ENCODE measurements at places on chromosomes 1 and 21.

DNA sequence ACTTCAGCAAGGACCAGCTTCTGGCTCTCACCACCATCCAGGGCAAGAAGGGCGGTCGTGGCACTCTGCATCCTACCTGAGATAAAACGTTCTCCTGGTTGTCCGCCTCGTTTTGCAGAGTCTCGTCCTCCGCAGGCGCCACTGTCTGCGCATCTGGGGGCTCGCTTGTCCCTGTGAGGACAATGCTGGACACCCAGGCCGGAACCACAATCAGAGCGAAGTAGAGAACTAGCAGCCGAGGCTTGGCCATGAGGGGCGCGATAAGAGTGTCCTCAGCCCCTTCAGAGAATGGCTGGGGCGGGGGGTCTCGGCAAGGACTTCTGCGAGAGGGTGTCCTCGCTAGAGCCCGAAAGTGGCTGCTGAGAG is 505 bp downstream of the OLFML2B start:
- no peak for DNase-seq

- no peak for DNase-seq
These were observed 93.0 kb downstream of the ATP1A1 start for GRCh38 chr1:116465845-116466685.

- DNase-seq: no peak
These were observed 9.3 kb upstream of the TSNAX start for GRCh38 chr1:231519166-231519565.

- peak; percentile 77 for DNase-seq
These were observed 683 bp downstream of the LRRC8B start for GRCh38 chr1:89525169-89525855.

DNA sequence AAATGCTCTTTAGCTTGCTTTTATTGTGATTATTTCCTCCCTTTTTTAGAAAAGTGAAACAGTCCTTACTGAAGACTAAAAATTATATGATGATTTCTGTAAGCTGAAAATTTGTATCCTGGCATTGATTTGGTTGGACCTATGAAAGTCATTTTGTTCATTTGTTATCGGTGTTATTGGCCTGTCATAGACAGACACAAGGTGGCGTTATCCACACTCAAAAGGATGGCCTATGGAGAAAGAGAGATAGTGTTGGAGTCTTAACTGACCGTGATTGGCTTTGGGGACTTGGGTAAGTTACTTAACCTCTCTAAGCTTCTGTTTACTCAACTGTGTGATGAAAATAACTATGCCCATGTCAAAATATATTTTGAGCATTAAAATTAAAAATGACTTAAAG is 203.6 kb upstream of the CHODL start:
- peak; percentile 20 for DNase-seq

DNA sequence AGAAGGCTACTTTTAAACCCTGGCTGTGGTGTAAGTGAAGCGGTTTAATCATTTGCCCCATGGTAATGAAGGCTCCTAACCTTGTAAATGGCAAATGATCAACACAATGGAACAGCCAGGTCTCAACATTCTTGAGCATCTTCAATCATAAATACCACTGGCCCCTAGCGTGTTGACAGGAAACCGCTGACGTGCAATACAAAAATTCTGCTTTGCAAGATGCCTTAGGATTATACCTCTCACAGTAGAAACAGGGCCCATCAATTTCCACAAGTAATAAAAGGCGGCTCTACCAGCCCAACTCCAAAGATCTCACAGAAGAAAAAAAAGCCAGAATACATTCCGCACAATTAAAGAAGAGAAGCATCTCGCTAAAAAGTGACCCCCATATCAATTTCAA is 32.8 kb downstream of the LGALS8 start:
- no peak for DNase-seq

DNA sequence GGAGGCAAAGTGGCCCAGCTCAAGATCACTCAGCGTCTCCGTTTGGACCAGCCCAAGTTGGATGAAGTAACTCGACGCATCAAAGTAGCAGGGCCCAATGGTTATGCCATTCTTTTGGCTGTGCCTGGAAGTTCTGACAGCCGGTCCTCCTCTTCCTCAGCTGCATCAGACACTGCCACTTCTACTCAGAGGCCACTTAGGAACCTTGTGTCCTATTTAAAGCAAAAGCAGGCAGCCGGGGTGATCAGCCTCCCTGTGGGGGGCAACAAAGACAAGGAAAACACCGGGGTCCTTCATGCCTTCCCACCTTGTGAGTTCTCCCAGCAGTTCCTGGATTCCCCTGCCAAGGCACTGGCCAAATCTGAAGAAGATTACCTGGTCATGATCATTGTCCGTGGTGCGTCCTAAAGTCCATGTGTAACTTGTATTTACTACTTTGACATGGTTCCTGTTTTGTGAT is 2.7 kb downstream of the RBM15 start:
- peak; percentile 33 for DNase-seq

- no peak for DNase-seq
These were observed 212.4 kb downstream of the PLA2G4A start for GRCh38 chr1:187041104-187041503.

- no peak for DNase-seq
These were observed 4.8 kb upstream of the FAM110D start for GRCh38 chr1:26153966-26154532.

- DNase-seq: no peak
These were observed 714.1 kb upstream of the CHRM3 start for GRCh38 chr1:238672262-238672661.

DNA sequence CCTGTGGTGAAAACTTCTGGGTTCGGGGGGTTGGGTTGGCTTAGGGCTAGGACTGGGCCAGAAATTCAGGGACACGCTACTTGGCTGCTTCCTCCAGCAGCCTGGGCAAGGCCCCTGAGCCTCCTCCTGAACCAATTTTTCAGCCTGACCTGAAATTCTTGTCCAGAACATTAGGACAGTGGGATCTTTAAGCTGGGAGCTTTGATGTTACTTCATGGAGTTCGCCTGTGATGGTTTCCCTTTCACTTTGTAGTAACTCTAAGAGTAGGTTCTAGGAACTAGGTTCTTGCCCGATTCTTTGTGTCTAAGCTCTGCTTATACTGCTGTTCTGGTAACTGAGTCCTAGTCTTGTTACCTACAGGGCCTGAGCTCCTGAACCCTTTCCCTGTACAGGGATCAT is 75.3 kb downstream of the S1PR1 start:
- no peak for DNase-seq

DNA sequence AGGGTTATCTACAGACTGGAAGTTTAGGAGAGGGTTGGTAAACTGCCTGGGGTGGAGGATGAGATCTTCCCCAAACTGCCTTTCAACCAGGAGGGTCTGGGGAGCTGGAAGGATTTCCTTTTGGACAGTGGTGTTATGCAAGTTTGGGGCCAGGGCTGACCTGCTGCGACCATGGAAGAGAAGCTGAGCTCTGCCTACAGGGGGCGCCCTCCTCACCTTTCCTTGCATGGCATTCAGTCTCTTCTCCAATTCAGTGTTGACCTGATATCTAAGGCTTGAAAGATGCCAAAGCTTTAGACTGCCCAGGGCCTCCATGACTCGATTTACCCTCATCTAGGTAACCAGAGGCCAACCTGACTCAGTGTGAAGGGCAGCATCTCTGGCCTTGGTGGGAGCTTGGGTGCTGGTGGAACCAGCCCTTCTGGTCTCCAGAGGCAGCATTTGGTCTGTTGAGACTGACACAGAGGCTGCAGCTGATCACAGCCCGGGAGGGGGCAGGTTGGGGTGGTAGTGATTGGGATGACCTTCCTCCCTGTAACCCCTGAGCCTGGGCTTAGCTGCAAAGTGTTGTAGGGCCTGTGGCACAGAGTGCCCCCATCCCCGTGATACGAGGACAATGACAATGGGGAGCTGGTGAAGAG is 170.0 kb downstream of the GRIK3 start:
- DNase-seq: peak; percentile 35

- no peak for DNase-seq
These were observed 3.1 kb downstream of the OBSCN start for GRCh38 chr1:228210712-228211530.

GRCh38 chr1:153586347-153586746 is 20.7 kb upstream of the S100A2 start:
- DNase-seq: no peak

DNA sequence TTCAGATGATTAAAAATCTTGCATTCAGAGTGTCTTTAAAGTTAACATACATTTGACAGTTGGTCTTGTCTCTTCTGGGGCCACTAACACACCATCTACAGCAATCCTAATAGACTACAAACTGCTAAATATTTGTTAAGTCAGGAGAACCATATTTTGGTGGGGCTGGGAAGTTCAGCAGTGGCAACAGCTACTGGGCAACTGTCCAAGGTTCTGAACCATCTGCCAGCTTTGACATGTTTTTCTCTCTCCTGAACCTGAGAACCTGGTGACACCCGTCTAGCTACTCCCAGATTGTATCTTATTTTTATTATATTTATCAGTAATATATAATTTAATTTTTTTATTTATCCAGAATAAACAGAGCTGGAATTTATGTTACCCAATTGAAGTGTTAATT is 199.0 kb upstream of the DPYD start:
- DNase-seq: no peak

DNA sequence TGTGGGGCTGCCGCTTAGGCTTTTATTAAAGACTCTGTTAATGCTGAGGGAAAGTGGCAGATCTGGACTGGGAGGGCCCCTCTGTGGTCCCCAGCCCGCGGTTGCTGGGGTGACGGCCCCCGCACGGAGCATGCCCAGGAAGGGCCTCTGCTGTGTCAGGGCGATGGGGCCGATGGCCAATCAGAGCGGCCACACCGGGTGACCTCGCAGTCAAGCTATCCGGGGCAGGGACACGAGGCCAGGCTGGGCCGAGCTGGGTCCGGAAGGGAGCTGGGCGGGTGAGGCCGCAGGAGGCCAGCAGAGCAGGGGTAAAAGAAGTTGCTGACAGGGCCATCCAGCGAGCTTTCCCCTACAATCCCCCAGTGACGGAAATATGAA is 145.1 kb downstream of the CASZ1 start:
- no peak for DNase-seq

- DNase-seq: no peak
These were observed 108.4 kb downstream of the GREM2 start for GRCh38 chr1:240503558-240503957.

DNA sequence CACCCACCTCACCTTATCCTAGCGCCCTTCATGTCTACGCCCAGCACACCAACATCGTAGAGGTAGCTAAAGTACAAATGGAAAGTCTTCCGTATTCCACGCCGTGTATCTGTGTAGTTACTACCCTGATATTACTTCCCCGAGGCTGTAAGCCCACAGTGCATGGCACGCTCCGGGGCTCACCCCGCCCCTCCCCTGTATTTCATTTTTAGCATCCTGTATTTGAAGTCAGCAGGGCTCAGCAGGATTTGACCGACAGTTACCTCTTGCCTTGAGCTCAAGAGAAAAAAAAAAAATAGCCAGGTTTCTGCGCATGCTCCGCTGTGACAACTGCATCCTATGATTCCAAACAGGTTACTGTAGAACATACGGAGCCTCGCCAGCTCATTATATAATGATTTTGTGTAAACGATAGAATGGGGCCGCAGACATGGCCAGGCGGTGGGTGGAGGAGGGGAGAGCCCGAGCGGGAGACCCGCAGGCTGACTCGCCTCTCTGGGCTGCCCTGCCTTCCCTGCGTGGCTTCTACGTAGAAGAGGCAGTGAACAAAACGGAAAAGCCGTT is 1.3 kb downstream of the ABCG1 start:
- DNase-seq: peak; percentile 76

- DNase-seq: no peak
These were observed 308.1 kb downstream of the CTH start for GRCh38 chr1:70719154-70719553.

DNA sequence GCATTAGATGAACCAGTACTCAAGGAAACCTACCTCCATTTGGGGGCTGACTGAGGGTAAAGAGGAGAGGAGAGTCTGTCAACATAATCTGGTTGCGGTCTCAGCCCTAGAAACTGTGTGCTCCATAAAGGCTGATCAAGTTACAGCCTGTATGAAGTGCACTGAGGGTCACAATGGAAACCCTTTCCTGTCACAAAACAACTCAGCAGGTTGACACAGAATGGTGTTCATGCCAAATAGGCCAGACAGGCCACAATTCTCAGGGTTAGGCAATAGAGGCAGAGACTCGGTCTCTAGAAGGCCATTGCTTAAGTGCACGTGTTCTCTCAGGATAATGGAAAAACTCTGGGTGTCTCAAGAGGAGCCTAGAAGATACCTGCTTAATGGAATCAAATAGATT is 4.1 kb upstream of the ANKRD35 start:
- DNase-seq: no peak

GRCh38 chr1:215744419-215744818 is 177.3 kb downstream of the KCTD3 start:
- no peak for DNase-seq

DNA sequence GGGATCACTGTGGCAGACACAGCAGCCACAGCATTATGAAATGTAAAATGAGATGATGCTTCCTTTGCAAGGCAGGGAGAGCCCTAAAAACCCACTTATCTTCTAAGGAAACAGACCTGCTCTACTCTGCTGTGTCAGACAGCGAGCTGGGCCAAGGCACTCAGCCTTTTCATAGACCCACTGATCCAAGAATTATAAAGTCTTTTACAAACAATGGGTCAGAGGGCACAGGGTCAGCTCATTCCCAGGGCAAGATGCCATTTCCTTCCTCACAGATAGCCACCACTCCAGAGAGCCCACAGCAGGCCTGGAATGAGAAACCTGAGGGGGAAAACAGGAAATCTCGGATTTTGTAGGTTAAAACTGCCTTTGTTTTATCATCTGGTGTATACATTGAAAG is 42.9 kb downstream of the CASQ2 start:
- DNase-seq: no peak

DNA sequence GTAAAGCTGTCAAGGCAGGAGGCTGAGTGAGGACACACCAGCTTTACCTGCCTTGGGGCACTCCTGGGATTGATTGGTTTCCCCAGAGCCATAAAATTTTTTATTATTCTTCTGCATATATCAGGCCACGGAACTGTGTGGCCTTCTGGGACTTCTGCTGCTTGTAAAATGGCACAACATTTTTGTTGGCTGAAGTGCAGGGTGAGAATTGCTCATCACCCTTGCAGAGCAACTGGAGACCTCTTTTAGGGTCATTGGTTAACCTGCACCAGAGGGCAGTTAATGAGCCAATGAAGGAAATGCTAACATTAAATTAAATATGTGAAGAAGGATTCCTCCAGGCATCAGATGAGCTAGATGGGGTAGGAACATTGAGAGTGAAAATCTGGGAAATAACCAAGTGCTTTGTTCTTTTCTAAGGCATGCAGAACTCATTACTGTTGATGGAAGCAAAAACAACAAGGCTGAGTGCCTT is 87.7 kb downstream of the LTN1 start:
- DNase-seq: no peak

GRCh38 chr21:42508371-42508770 is 5.3 kb upstream of the SLC37A1 start:
- DNase-seq: no peak

- DNase-seq: no peak
These were observed 4.3 kb downstream of the GPR37L1 start for GRCh38 chr1:202127061-202127460.

GRCh38 chr1:245991266-245991665 is 515.8 kb downstream of the SMYD3 start:
- no peak for DNase-seq

GRCh38 chr1:15948595-15949452 is 27.1 kb downstream of the ZBTB17 start:
- DNase-seq: peak; percentile 37

GRCh38 chr1:17587693-17588047 is 48.2 kb downstream of the ARHGEF10L start:
- DNase-seq: no peak

All from erythroblast (primary cell).